ENCODE measurements at places on chromosomes 4 and X.
A peak's percentile ranks its signal among the peaks of the same experiment; 100 is the strongest.

DNA sequence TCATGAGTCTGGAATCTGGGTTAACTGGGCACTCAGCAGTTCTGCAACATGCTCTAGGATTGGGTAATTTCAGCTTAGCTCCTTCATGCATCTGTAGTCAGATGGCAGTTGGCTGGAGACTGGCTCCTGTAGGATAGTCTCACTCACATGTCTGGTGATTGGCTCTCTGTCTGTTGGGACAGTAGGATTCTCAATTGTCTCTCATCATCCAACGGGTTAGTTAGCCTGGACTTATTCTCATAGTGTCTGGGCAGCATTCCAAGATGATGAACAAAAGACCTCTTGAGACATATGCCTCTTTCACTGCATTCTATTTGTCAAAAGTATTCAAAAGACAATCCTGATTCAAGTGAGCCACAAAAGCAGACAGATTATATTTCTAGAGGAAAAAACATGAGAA, 795.6 kb upstream of the GALNTL6 start:
- no peak for DNase-seq

DNA sequence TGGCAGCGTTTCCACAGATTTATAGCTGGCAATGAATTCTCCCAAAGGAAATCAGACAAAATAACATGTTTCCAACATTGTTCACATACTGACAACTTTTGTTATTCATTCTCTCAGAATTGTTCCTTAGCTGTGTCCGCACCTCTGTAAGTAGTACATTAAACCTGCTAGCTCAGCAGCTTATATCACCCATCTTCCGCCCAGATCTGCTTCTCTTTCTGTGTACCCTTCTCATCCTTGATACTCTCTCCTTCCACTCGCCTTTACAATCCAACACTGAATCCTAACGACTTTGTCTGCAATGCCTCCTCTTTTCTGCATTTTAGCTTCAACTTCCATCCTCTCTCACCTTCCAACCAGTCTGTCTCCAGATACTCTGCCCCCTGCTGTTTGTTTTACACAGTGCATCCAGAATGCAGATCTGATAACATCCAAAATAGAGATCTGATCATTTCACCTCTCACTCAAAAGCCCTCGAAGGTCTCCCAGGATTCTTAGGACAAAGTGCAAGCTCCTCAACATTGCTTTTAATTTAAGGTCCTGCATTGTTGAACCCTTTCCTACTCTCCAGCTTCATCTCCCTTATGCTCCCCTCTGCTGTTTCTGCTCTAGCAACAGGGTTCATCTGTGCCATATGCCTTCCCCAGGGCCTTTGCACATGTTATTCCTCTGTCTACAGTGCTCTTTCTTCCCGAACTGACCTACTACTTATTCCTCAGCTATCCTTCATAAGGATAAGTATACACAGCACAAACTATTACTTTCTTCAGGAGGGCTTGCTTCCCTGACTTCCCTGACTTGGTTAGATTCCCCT, 67.3 kb upstream of the VBP1 start:
- peak; percentile 19 for DNase-seq

DNA sequence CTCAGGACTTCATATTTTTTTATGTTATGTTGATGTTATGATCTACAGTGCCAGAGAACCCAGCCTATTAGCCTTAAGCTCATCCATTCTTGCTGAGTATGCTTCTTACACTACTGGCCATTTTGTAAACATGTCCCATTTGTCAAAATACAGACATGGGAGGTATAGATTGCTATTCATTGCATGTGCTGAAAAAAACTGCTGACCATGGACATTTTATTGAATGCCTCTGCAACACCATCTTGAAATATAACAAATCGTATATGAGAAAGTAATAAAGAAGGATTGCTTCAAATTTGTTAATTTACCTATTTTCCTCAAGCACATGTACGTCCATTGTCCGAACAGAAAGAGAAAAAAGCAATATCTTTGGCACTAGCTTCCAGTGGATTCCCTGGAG, 91.5 kb upstream of the FAM47A start:
- no peak for DNase-seq

DNA sequence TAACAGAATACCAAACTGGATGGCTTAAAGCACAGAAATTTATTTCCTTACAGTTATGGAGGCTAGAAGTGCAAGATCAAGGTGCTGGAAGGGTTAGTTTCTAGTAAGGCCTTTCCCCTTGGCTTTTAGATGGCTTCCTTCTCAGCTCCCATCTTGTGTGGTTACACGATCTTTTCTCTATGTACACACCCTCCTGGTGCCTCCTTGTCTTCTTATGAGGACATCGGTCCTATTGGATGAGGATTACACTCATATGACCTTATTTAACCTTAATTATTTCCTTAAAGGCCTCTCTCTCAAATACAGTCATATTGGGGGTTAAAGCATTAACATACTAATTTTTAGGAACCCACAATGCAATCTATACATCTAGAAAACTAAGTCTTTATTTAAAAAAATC, 787.9 kb upstream of the GALNTL6 start:
- DNase-seq = no peak

Data from activated gamma-delta T cell treated with Interleukin-2 at 50 U/mL for 16 hours (primary cell).